Activated T-helper 1 cell treated with Interleukin-2 at 50 U/mL for 16 hours (primary cell): ENCODE measurements at places on chromosomes 13 and 19.

- no peak for DNase-seq
These were observed 448.2 kb downstream of the LIG4 start for GRCh38 chr13:107767119-107767518.

GRCh38 chr19:4343370-4344307, at the start of gene MPND:
TSS of gene MPND (plus strand) at chr19:4343562. CDS start at chr19:4343594, 32 bp downstream.
- peak; percentile 88 for DNase-seq

GRCh38 chr19:16446108-16446723, 25.6 kb downstream of the EPS15L1 start:
- no peak for DNase-seq

DNA sequence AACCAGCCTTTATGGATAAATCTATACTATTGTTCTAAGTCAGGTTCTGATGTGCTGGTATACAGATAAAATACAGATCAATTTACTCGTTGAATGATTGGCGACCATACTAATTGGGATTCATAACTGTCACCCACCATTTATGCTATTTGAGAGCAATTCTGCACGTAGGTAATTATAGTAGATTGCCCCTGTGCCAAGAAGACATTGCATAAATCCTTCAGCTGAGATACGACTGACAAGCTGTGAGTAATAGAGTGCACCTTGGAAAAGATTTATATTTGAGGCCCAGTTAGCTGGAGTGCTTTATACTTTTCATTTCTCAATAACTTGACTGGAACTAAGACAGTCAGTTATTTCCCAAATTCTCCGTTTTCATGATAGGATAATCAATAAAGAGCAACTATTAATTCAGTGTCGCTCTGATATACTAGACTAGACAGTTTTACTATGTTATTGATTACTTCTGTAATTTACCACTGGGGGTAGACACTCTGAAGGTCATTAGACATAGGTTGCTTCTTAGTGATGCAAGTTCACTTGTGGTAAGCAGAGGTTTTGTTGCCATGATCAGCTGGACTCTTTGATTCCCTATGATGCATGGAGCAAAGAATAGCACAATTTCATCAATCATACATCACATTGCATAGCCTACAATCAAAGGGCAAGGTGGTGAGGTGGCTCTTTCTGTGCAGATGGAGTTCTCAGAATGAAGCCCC, 536.3 kb downstream of the GPC6 start:
- DNase-seq = no peak

DNA sequence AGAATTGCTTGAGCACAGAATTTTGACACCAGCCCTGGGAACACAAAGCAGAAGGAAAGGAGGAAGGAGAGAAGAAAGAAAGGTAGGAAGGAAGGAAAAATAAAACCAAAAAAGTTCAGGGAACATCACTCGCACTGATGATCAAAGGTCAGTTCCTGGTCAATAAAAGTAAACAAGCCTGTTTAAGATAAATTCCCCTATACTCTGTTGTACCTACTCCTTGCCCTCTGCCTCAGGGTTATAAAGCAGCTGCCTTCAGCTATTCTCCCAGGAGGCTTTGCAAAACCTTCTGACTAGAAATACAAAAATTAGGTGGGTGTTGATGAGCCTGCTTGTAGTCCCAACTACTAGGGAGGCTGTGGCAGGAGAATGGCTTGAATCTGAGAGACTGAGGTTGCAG, 14.9 kb upstream of the ZNF91 start:
- DNase-seq = no peak

GRCh38 chr13:112842343-112842856, 126.6 kb upstream of the MCF2L start:
- DNase-seq = no peak

DNA sequence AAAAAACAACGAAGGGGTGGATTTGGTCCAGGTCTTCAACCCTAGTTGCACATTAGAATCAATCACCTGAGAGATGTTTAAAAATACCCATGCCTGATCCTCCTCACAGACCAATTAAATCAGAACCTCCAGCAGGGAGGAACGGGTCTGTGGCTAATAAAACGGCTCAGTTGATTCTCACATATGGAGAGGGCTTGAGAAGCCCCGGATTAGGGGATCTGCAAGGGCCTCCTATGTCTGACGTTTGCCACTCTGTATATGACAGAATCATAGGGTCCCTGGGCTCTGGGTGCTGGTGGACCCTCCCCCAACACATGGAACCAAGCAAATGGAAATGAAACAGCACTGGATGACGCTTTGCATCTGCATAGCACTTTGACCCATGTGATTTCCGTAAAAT, 36.7 kb upstream of the C13orf42 start:
- no peak for DNase-seq

DNA sequence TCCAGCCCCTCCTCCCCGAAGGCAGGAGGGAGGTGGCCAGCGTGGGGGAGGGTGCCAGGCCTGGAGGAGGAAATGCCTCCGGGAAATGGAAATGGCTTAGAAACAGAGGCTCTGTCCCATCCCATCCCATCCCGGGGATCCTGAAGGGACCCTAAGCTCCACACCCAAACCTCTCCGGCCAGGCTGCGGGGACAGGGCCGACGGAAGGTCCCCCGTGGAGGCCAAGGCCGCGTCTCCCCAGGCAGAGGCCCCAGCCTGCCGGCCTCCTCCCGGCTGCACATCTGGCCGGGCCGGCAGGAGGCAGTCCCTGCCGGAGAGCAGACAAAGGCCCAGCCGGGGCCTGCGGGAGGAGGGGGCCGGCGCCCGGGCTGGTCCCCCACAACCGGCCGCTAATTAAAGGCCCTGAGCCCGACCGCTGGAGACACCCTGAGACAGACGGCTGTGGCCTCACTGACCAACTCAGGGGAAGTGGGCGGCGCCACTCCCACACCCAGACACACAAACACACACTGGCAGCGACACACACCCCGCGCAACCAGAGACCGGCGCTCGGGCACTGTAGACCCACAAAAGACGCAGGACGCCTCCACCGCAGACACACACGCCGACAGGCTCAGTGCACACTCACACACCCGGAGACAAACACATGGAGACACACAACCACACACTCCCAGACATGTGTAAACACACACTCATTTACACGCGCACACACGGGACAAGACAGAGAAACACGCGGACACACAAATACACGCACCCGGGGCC, 1.1 kb downstream of the ADAMTS10 start:
- no peak for DNase-seq

DNA sequence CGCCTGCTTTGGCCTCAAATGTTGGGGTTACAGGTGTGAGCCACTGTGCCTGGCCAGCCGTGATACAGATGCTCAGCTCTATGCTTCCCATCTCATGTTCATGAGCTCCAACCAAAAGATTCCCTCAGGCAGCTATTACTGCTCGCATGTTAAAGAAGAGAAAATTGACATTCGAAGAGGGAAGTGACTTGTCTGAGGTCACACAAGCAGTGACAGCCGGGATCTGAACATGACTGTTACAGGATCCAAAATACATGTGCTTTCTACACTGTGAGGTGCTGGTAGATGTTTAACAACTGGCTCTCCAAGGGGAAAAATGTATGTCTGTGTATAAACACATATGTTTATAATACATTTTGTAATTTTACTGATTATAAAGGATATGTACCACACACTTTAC, 11.3 kb downstream of the FPR1 start:
- no peak for DNase-seq

DNA sequence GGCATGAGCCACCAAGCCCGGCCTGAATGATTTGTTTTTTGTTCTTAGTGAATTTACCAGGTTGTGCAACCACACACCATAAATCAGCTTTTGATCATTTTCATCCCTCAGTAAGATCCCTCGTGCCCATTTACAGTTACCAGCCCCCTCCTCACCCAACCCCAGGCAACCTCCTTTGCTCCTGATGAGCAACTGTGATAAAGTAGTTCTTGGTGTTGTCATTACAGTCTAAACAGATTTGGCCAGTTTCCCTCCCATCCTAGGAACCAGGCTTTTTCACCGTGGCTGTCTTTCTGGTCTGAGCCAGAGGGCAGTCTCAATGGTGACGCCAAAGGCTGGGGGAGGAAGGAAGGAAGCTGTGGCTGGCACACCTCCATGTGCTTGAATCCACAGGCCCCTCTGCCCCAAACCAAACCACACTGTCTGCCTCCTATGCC, 61.2 kb upstream of the WDFY2 start:
- no peak for DNase-seq

- DNase-seq = peak; percentile 44
These were observed at the start of gene ICAM3 for GRCh38 chr19:10339380-10339960. TSS of gene ICAM3 (minus strand) at chr19:10339624. CDS start at chr19:10339614, 10 bp downstream.

- DNase-seq = no peak
These were observed 194.9 kb downstream of the LACC1 start for GRCh38 chr13:44074611-44075010.

- peak; percentile 91 for DNase-seq
These were observed at the start of gene ZNF333 for GRCh38 chr19:14689598-14690503. TSS of gene ZNF333 (plus strand) at chr19:14690048. CDS start at chr19:14693492, 3,444 bp downstream.

GRCh38 chr19:13838435-13839129, 38.4 kb upstream of the NANOS3 start:
- no peak for DNase-seq

GRCh38 chr13:104163866-104164630, 1097.8 kb upstream of the SLC10A2 start:
- DNase-seq = no peak

DNA sequence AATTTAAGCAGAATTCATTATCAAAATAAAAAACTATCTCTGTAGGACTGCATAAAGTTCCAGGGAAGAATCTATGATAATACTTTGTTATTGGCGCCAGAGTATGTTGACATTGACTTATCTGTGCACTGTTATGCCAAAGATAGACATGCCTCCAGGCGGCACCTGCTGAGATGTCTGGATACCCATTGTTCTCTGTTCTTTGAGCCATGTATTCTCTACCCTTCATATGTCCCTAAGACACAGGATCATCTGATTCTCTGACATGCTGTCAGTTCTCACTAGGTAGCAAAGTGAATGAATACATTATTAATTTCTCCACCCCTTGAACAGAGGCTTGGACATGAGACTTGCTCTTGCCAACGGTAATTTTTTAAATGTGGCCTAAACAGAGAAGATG, 517.8 kb upstream of the SLITRK5 start:
- no peak for DNase-seq

DNA sequence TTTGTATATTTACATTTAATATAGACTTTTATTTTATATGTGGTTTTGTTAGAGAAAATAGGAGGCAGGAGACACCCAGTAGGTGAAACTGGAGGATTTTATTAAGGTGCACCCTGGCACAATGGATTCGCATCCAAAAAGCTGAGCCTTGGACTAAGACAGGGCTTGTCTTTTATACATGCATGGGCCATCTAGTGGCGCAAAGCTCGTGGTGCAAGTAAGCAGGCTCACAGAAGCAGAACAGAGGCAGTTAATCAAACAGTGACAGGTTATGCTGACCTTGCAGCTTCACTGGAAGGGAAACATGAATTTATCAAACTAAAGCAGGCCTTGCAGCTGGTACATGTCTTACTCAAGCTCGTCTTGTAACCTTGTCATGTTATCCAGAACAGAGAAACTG, 58.8 kb upstream of the ZNF681 start:
- no peak for DNase-seq

DNA sequence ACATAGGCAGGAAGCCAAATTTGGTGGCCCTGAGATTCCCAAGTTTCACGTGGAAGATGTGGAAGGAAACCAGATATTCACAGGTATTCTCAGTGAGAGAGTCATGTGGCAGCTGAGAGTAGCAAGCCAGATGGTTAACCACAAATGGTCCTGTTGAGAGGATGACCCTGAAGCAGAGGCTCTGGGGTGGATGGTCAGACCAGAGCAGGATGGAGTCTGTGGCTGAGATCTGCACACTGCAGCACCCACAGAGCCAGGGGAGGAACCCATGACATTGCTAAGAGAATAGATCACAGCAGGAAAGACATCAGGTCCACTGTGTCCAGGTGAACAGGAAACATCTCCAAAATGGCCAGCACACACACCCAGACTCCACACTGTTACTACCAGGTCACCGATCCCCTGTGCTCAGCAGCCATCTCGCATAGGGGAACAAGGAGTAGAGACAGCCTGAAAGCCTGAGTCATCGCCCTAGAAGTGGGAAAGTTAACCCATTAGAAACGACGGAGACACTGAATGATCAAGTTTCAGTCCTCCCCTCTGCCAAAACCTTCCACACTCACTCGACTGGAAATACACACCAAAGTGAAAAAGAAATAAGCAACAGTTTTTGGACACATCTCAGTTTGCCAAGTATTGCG, 160.0 kb downstream of the RBM26 start:
- no peak for DNase-seq

- DNase-seq = no peak
These were observed 104.1 kb downstream of the FRY start for GRCh38 chr13:32135655-32136054.

DNA sequence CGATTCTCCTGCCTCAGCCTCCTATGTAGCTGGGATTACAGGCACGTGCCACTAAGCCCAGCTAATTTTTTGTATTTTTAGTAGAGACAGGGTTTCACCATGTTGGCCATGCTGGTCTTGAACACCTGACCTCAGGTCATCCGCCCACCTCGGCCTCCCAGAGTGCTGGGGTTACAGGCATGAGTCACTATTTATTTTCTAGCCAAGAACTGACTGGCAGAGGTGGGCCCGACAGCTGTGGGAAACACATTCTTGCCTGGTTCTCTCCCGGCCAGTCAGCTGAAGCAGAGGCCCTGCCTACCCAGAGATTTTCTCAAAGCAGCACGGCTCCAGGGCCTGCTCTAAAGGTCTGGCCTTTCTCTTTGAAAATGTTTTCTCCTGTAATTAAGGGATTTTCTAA, 108.0 kb downstream of the KCTD15 start:
- DNase-seq = no peak

- no peak for DNase-seq
These were observed 67.8 kb downstream of the SPACA7 start for GRCh38 chr13:112443995-112444311.

GRCh38 chr13:31882794-31883193, 143.5 kb downstream of the RXFP2 start:
- DNase-seq = no peak

- no peak for DNase-seq
These were observed 18.8 kb downstream of the KL start for GRCh38 chr13:33034882-33035520.

- DNase-seq = no peak
These were observed 12.3 kb upstream of the KATNAL1 start for GRCh38 chr13:30319655-30320054.

- no peak for DNase-seq
These were observed 31.2 kb downstream of the ZNF536 start for GRCh38 chr19:30403203-30403985.

- DNase-seq = no peak
These were observed 347.6 kb downstream of the OXGR1 start for GRCh38 chr13:96646515-96647211.
